A549 treated with GW870086 at 1 μM for 4 hours (cell line): ENCODE measurements at places on chromosomes 7 and 10. TPM values are rescaled to one million over a fixed set of nuclear protein-coding genes. Genes with fewer than 3 reads are reported as not detected.

The SGCE gene
- 47.9 to 55.9 TPM (median 50.2 TPM) in 5 replicates for total RNA-seq

The FKBP6 gene
- total RNA-seq, result not detected in 5 replicates

The ARHGAP12 gene
- total RNA-seq, result 20.7 to 27.4 TPM (median 23.8 TPM) in 5 replicates

The ZNF32 gene
- total RNA-seq, result 15.8 to 17.4 TPM (median 16.7 TPM) in 5 replicates

The C10orf105 gene
- not detected in 5 replicates for total RNA-seq

The AKR1C1 gene
- total RNA-seq, result 445 to 630 TPM (median 590 TPM) in 5 replicates

The LLCFC1 gene
- total RNA-seq, result not detected in 5 replicates

The YKT6 gene
- 114 to 129 TPM (median 120 TPM) in 5 replicates for total RNA-seq

The PRTFDC1 gene
- 16.5 to 18.4 TPM (median 17.0 TPM) in 5 replicates for total RNA-seq

The GIMAP2 gene
- total RNA-seq, result 0.08 TPM in 1 of 5 replicates, not detected in the others

The SCD gene
- total RNA-seq, result 136 to 195 TPM (median 167 TPM) in 5 replicates

The NODAL gene
- total RNA-seq, result not detected in 5 replicates

The UTF1 gene
- total RNA-seq, result 0.12 TPM in 1 of 5 replicates, not detected in the others

The PTER gene
- total RNA-seq, result 12.3 to 19.5 TPM (median 16.8 TPM) in 5 replicates

The ANXA8L1 gene
- total RNA-seq, result 91.6 to 129 TPM (median 112 TPM) in 5 replicates

The COBL gene
- total RNA-seq, result 3.3 to 5.4 TPM (median 5.0 TPM) in 5 replicates

The TRIM73 gene
- 1.2 to 2.7 TPM (median 2.4 TPM) in 5 replicates for total RNA-seq

The SPDYE6 gene
- total RNA-seq, result not detected in 5 replicates

The NXPH1 gene
- total RNA-seq, result not detected in 5 replicates

The LIPF gene
- not detected in 5 replicates for total RNA-seq

The FEZF1 gene
- total RNA-seq, result not detected in 5 replicates

The ADAM12 gene
- 3.1 to 5.3 TPM (median 4.1 TPM) in 5 replicates for total RNA-seq

The ZRANB1 gene
- total RNA-seq, result 7.2 to 9.8 TPM (median 8.9 TPM) in 5 replicates

The C7orf57 gene
- 0.18 to 0.79 TPM (median 0.26 TPM) in 5 replicates for total RNA-seq

The OR2A12 gene
- not detected in 5 replicates for total RNA-seq

The PBLD gene
- total RNA-seq, result 1.9 to 4.7 TPM (median 3.0 TPM) in 5 replicates

The GALNT17 gene
- total RNA-seq, result not detected in 5 replicates

The NKX2-3 gene
- 0.07 to 0.08 TPM (median 0.08 TPM) in 3 of 5 replicates, not detected in the others for total RNA-seq

The KIFBP gene
- total RNA-seq, result 36.8 to 45.0 TPM (median 43.3 TPM) in 5 replicates

The PDK4 gene
- total RNA-seq, result 6.8 to 10.4 TPM (median 10.3 TPM) in 5 replicates

The NUDT13 gene
- 2.5 to 5.4 TPM (median 3.5 TPM) in 5 replicates for total RNA-seq

The ASAH2 gene
- total RNA-seq, result 0.38 to 5.0 TPM (median 2.9 TPM) in 5 replicates

The SHOC2 gene
- 15.7 to 20.5 TPM (median 18.5 TPM) in 5 replicates for total RNA-seq

The NUTM2E gene
- 0.23 to 0.87 TPM (median 0.43 TPM) in 5 replicates for total RNA-seq

The SPDYE2 gene
- not detected in 5 replicates for total RNA-seq

The IFRD1 gene
- 25.6 to 33.5 TPM (median 31.7 TPM) in 5 replicates for total RNA-seq

The FLNC gene
- 3.7 to 5.9 TPM (median 4.7 TPM) in 5 replicates for total RNA-seq

The ICA1 gene
- total RNA-seq, result 0.74 to 1.4 TPM (median 1.1 TPM) in 5 replicates

The TMEM213 gene
- total RNA-seq, result not detected in 5 replicates

The ZNF25 gene
- total RNA-seq, result 1.1 to 1.9 TPM (median 1.7 TPM) in 5 replicates

The TRPV5 gene
- total RNA-seq, result not detected in 5 replicates

The WDR86 gene
- total RNA-seq, result 0.15 to 0.24 TPM in 2 of 5 replicates, not detected in the others

The DUSP5 gene
- 111 to 161 TPM (median 136 TPM) in 5 replicates for total RNA-seq

The CALY gene
- 0.46 to 0.95 TPM (median 0.69 TPM) in 5 replicates for total RNA-seq

The PVRIG gene
- total RNA-seq, result 0.08 TPM in 1 of 5 replicates, not detected in the others

The SPAG6 gene
- not detected in 5 replicates for total RNA-seq

The STOX1 gene
- 0.24 to 0.80 TPM (median 0.65 TPM) in 5 replicates for total RNA-seq

The UNC5B gene
- total RNA-seq, result 1.8 to 2.0 TPM (median 1.9 TPM) in 5 replicates

The CUBN gene
- total RNA-seq, result 0.02 to 0.23 TPM (median 0.17 TPM) in 4 of 5 replicates, not detected in the other

The NUB1 gene
- total RNA-seq, result 33.5 to 39.6 TPM (median 38.7 TPM) in 5 replicates

The FGL2 gene
- total RNA-seq, result not detected in 5 replicates

The RPEL1 gene
- total RNA-seq, result 0.07 to 0.09 TPM in 2 of 5 replicates, not detected in the others

The HOXA2 gene
- total RNA-seq, result 0.80 to 0.97 TPM (median 0.86 TPM) in 5 replicates
